ENCODE measurements at places on chromosomes 4 and X.
A peak's percentile ranks its signal among the peaks of the same experiment; 100 is the strongest.

DNA sequence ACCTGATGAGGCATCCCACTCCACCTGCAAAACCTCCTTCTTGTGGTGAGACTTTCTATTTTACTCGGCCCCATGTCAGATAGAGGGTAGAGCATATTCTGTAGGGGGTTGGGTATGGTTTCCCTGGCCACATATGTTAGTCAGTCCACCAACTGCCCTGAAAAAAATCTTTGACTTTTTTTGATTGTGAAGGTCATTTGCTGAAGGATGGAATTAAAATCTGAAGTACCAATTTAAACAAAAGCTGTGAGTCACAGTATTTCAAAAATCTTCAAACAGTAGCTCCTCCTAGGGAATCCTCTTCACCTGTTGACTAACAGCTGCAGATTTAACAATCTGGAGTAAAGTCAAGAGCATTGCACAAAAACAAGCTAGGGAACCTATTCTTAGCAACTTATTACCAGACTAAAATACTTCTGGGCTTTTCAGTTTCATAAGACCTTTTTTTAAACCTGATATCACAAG, 8.0 kb upstream of the CCDC110 start:
- no peak for DNase-seq

DNA sequence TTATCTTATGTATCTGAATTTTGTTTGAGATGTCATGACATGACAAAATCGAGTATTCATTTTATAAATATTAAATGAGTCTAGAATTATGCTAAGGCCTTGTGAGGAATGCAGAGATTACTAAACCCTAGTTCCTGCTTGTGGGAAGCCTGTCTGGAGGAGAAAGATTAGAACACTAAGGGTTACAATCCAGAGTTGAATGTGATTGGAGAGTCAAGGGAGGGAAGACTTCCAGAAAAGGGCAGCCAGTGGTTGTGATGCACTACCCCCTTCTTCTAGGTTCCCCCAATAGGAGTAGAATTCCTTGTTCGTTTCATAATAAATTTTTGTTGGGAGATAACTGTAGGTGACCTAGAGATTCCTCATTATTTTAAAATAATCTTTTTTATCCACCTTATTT, 141.1 kb downstream of the AFF1 start:
- no peak for DNase-seq

- peak; percentile 99 for DNase-seq
Observed at GRCh38 chr4:87390891-87391575, at the start of gene HSD17B11. HSD17B11 (minus strand) TSS chr4:87391188; CDS start chr4:87391070, 118 bp downstream.

- no peak for DNase-seq
Observed at GRCh38 chrX:139566981-139567380, 36.4 kb downstream of the F9 start.

- DNase-seq, result no peak
Observed at GRCh38 chr4:2608291-2608690, 71.8 kb downstream of the FAM193A start.

DNA sequence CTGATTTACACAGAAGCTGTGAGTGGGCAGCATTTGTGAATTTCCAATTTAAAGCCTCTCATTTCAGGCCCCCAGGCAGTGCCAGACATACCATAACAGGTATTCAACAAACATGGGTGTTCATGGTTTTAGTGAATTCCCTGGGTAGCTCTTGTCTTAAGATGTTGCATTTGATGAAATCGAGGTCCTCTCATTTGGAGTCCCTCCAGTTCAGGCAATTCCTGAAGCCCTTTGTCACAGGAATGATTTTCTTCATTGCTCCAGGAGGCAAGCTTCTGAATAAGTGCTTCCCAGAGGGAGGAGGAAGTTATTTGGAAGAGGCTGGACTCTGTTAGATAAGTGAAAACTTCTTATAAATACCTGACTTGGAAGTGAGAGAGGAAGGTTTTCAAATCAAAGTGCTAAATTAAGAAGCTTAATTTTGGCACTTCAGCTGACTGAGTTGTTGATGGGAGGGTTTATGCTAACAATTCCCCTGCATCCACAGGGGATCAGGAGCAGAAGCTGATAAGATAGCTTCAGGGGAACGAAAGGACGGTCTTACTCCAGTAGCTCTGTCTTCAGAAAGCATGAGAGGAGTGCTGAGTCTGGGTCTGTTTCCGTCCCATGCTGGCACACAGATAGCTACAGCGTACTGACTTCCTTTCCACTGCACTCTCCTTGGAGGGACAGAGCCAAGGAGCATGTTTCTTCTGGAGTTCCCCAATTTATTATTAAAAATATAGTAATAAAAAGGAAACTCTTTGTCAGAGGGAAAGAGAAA, 543.1 kb downstream of the GBA3 start:
- DNase-seq, result no peak

DNA sequence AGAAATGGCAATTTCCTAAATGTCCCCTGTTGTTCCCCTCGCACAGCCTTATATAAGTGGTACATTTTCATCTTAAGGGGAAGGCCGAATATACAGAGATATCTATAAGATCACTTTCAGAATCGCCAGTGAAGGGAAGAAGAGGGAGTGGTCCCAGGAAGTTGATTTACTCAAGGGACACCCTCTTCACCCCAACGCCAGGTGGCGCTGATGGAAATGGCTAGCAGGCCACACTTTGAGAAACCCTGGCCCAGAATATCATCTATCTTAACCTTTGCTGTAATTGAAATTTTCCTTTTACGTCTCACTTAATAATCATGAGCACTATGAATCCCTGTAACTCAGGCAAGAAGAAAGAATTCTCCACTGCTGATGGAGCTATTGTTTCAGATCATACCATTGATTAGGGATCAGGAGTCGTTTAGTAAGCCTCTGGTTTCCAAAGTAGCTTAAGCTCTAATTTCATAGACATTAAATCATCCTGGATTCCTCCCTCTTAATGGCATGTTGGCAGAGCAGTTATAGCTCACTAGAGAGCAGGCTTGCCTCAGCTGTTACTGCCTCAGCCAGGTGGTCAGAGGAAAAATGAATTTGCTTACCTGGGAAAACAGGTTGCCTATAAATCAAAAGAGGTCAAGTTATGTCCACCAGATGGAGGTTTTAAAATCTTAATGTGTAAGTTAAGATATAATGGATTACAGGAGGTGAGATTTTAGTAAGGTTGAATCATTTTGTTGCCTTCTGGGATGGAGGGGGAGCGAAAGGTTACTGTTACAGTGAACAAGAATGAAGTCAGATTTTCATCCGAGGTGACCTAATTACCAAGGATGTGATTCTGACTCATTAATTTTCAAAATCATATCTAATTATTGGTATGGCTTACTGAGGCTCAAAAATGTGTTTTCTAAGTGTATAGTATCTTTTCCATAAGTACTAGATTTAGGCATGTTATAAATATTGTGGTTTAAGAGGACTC, 941.2 kb upstream of the TENM3 start:
- peak; percentile 70 for DNase-seq

DNA sequence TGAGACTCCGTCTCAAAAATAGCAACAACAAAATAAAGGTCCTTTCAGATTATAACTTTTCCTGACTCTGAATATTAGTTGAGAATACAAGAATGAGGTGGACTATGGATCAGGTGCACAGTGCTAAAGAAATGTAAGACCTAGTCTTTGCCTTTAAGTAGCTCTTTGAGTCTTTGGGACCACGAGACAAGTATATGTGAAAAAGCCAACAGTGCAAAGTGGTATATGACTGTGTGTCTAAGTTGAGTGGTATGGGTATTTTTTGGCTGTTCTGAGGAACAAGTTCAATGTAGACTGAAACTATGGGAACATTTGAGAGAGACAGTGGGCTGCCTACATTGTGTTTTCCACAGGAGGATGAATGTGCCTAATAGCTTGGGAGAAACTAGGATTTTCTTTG, 2.8 kb downstream of the GAB1 start:
- no peak for DNase-seq

DNA sequence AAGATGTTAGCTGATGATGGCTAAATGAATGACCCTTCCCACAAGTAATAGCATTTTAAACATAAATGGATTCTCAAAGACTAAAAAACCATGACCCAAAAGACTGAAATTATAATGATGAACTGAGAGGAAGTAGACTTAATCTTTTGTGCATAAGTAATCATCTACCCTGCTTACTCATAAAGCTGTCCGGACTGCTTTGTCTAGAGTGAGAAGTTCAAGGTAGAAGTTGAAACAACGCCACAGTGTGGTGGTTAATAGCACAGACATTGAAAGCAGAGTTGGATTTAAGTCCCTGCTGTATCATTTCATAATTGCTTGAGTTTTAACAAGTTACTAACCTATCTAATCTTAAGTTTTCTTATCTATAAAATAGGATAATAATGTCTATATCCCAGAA, 346.6 kb downstream of the CENPC start:
- peak; percentile 44 for DNase-seq

- peak; percentile 37 for DNase-seq
Observed at GRCh38 chrX:110665223-110666002, 130.2 kb downstream of the CHRDL1 start.

- no peak for DNase-seq
Observed at GRCh38 chr4:34932591-34932990, 1311.7 kb downstream of the ARAP2 start.

GRCh38 chr4:39166177-39166576, 16.2 kb upstream of the WDR19 start:
- no peak for DNase-seq

GRCh38 chr4:150181536-150181935, 103.3 kb downstream of the DCLK2 start:
- DNase-seq, result no peak

All from hematopoietic multipotent progenitor cell treated with erythropoietin and hydrocortisone succinate and interleukin-3 and kit ligand, for 6 days (in vitro differentiated cells).